Activated CD8-positive, alpha-beta memory T cell treated with anti-CD3 and anti-CD28 coated beads, Interleukin-2, amount 10 ng/mL, durations not matched to agents 7 days and 5 days (primary cell): ENCODE measurements at places on chromosomes 12 and 14. TPM values are rescaled to one million over a fixed set of nuclear protein-coding genes. Genes with fewer than 3 reads are reported as not detected.

- no peak for DNase-seq
Observed at GRCh38 chr14:50804181-50804721, 26.7 kb downstream of the NIN start.

DNA sequence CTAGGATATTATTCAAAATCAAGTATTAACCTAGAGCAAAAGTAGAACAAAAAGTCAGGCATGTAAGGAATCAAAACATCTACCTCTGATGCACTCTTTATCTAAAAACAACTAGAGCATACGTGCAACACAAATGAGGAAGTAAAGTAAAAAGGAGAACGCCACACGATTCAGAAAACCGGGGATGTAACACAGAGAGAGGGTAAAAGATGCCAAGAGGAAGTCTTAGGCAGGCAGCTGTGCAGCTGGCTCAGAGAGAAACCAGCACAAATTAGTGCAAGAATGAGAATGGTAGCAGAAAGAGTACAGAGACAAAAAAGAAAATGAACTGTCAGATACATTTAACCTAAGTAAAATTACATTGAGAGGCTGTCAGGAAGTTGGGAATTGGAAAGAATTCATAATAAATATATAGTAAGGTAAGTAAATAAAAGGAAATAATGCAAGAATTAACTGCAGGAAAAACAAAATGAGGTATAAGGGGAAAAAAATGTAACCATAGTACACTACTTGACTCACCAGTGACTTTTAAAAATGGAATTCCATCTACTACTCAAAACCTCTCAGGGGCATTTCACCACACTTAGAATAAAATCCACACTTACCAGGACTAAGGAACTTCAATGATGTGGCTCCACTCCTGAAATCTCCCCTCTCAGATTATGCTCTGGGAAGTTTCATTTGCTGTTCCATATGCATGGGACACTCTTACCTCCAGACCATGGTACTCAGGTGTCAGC is 17.1 kb downstream of the BCAT1 start:
- peak; percentile 18 for DNase-seq

GRCh38 chr12:92943482-92944250 is 14.6 kb upstream of the EEA1 start:
- no peak for DNase-seq

Gene RIMBP2
- total RNA-seq = not detected

- no peak for DNase-seq
Observed at GRCh38 chr14:81312289-81312876, 87.7 kb downstream of the STON2 start.

DNA sequence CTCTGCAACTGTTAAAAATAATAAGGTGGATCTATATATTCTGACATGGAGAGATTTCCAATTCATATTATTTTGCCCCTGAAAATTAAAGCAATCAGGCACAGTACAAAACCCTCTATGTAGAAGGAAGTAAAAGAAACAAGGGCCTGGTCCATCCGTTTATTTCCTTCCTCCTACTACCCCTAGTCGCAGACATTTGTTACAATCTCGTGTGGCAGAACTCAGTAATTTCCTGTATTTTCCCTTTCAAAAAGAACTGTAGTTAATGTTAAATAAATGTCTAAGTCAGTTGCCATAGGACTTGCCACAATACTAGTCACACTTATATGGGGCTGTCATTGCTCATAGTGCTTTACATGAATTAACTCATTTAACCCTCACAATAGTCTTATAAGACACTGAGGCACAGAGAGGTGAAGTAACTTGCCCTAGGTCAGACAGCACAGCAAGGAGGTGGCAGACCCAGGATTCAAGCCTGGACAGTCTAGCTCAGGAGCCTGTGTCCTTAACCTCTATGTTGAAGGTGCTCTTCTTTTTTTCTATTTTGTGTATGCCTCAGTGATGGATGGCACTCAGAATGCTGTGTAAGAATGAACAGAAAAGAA is 24.2 kb downstream of the NINJ2 start:
- no peak for DNase-seq

Gene KCNA5
- total RNA-seq = not detected

DNA sequence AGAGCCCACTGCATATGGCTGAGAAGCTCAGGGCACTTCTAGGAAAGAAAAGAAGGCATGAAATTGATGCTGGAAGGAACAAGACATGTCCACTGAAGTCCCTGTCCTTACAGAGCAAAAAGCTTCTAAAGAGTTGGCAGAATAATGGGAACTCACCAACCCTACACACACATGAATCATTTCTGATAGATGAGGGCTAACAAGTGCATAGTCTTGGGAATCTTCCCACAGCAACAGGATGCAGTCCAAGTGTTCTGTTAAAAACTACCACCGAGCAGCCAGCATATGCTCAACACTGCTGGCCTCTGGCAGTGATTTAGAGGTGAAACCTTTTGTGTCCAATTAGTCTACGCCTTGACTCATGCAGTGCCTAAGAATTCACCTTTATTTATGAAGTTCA is 44.8 kb downstream of the RHOJ start:
- no peak for DNase-seq

GRCh38 chr14:28596391-28596790 is 170.2 kb upstream of the FOXG1 start:
- DNase-seq = no peak

GRCh38 chr12:77710209-77710608 is 120.5 kb upstream of the NAV3 start:
- DNase-seq = no peak

Gene SLC8A3
- total RNA-seq = not detected

DNA sequence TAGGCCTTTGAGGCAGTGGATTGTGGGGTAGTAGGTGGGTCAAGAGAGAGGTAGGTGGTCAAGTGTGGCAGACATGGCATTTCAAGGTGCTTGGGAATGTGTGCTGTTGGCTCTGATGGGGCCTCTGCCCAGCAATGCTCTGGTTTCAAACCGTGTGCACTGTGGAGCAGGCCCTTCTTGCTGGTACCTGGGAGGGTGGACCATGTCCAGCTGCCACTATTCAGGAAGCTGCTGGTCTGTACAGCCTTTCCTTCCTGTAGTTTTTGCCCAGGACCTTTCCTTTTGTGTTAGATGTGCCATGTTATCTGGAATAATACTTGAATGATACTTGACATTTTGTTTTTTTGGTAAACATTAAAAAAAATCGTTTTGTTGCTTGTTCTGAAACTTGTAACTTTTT is 14.8 kb downstream of the RIMKLB start:
- DNase-seq = no peak

Gene LGR5
- not detected for total RNA-seq
